Right lung (tissue), 10 donors: ENCODE measurements at places on chromosomes 1 and 21. TPM values are rescaled to one million over a fixed set of nuclear protein-coding genes. Genes with fewer than 3 reads are reported as not detected.

- no peak for DNase-seq
Observed at GRCh38 chr1:14777516-14778506, 179.3 kb downstream of the KAZN start.

DNA sequence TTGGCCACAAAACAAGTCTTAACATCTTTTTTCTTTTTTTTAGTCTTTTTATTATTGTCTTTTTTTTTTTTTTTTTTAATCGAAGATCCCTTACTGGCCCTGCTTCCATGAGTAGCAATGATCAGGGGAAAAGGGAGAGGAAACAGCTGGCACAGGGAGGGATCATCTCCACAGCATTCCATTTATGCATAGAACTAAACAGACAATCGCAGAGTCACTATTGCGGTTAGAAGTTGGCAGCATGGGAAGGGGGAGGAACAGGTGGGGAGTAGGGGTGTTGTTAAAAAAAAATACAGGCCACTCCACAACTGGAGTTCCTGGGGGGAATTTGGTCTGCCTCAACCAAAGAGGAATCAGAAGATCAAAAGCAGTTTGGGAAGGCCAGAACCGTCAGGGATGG, 55.4 kb downstream of the C1orf185 start:
- DNase-seq: no peak

GRCh38 chr1:36411674-36412648, 14.3 kb upstream of the LSM10 start:
- DNase-seq: no peak

DNA sequence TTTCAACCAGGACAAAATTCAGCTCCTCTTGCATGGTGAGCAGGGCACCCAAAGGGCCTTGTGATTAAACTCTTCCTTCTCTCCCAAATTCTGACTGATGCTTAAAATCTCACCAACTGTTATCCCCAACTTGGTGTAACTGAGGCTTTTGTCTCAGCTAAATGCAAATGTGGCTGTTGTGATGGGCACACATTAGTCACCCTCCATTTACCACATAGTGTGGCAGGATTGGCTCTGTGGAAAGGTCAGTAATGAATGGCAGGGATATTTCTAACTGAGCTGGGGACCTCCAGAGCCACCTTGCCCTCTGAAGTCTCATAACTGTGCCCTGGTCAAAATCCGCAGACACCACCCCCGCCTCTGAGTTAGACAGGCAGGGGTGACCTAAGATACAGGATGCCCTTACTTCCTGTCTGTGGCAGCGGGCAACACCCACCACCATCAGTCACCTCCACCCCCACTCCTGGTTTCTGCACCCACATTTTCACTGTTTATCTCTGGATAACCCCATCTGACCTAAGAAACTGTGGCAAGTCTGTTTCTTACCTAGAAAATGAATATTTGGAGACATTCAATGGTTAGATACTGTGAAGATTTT, 25.4 kb upstream of the RGS16 start:
- no peak for DNase-seq

- no peak for DNase-seq
Observed at GRCh38 chr1:166119471-166119965, 47.3 kb downstream of the FAM78B start.

DNA sequence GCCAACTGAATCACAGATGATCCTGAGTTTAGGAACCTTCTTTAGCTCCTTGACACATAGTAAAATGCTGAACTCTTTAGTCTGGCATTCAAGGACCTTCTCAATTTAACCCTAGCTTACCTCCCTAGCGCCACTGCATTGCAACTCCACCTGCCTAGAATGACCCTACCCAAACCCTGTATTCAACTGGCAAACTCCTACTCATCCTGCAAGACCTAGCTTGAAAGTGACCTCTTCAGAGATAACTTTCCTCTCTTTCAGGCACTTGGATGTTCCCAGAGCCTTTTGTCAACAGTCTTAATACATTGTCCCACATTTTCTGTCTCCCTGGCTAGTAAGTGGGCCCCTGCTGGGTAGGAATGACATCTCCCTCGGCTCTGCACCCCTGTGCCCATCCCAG, 19.7 kb downstream of the TRIM62 start:
- DNase-seq: no peak

DNA sequence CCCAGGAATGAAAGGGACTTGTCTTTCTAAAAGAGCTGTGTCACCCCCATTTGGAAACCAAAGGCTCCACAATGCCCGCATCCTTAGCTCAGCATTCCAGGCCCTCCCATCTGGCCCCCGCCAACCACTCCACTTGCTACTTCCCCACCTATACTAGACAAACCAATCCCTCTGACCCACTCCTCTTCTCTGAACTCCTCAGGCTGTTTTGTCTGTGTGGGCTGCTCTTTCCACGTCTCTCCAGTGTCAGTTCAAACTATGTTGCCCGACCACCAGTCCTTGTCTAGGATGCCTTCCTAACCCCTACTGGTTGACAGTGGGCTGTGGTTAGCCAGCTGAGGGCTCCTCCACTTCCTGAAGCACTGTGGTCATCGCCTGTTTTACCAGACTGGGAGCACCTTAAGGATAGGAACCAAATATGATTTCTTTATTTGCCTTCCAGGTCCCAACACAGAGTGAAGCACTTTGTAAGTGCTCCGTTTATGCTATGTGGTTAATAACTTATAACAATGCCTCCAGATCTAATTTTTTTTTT, 8.1 kb upstream of the COA7 start:
- no peak for DNase-seq

- DNase-seq: no peak
Observed at GRCh38 chr1:162228586-162228985, 148.1 kb downstream of the SPATA46 start.

DNA sequence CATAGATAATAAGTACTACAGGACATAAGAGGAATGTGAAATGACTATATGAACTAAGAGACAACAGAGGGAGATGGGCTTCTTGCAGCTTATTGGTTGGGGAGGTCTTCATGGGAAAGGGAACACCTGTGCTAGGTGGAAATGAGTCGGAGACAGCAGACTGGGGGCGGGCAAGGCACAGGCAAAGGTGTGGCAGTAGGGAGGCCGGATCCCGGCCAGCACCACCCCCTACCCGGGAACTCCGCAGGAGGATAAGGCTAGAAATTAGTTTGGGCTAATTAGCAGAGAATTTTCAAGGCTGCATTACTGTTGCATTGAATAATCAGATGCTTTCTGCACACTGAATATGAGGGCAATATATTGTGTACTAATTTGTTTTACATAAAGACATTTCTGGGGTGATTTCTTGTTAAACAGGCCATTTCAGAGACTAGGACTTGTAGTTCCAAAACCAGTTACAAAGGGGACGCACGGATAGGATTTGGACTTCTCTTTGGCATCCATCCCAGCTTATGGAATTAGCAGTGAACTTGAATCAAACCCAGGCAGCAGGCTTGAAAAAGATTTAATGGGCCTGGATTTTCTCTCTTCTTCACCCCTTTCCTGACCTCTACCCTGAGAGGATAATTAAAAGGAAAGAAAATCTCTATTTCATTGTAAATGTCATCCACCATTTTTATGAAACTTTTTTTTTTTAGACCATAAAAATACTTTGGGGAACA, 2.2 kb upstream of the HUNK start:
- no peak for DNase-seq

- DNase-seq: peak; percentile 49
Observed at GRCh38 chr1:64539781-64540218, 69.9 kb downstream of the CACHD1 start.

GRCh38 chr1:4133939-4134321, 233.9 kb upstream of the C1orf174 start:
- DNase-seq: no peak

DNA sequence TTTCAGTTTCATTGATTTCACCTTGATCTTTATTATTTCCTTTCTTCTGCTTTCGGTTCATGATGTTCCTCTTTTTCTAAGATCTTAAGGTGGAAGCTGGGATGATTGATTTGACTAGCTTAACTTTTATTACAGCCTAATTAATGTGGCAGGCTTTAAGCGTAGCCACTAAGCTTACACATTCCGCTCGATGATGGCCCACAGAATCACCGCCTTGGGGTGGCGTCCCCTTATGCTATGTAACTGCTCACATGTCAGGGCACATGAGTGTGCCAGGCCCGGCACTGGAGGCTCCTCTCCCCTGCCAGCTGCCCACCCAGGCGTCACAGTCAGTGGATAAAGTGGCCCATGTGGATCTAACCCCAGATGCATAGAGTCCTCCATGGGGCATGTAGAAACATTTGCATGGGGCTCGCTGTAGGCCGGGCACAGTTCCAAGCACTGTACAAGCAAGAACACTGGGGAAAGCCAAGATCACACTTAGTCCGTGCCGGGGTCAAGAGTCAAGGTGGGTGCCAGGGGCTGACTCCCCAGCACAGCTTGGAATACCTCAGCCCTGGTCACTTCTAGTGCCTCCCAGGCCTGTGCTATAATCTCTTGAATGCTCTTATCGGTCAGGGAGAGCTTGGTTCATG, 41.7 kb downstream of the PKNOX1 start:
- no peak for DNase-seq

GRCh38 chr1:234582681-234583301, 27.2 kb downstream of the IRF2BP2 start:
- DNase-seq: no peak

DNA sequence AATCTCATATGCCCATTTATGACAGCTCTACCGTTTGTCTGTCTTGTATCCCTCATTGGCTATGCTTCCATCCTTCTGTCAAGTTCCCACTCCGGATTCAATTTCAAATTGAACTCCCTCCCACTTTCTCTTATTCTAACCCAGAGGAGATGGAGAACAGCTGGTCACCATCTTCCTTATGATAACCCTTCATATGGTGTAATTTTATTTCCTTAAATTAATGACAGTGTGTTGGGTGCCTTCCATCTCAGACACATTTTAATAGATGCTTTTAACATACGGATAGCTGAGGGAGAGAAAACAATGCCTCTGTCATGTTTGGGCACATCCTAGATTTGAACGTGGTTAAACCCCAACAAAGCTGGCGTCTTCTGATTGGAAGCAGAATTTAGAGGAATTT, 103.0 kb upstream of the PLXNA2 start:
- peak; percentile 30 for DNase-seq

GRCh38 chr1:17134034-17134433, 14.8 kb upstream of the PADI2 start:
- no peak for DNase-seq

DNA sequence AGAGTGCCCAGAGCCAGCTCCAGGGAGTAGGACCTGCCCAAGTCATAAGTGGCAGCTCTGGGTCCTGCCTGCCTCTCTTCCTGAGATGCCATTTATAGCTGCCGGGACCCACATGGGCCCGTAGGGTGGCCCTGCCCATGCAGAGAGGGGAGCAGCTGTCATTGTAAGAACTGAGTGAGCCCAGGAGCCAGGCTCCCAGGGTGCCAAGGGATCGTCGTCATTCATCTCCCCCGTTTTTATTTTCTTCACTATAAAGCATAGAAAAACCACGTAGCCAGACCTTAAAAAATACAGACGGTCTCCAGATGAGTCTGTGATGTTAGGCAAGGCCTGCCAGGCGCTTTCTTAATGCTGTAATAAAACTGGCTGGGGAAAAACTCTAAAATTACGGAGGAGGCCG, 90.7 kb downstream of the IGSF21 start:
- DNase-seq: no peak

DNA sequence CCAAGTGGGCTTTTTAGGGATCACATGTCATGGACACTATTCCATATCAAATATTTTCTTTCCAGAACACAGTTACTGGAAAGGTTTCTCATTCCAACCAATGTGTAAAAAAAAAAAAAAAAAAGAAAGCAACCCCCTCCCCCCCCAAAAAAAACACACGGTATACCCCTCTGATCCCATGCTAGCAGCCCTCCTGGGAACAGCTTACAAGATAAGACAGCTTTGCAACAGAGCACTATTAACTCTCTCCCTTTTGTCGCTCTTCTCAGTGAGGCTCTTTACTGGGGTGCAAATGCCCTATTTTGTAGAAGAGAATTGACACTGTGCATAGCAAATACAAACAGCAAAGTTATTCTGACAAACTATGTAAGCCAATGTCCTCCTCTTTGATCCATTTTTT, 161.2 kb downstream of the NTMT2 start:
- no peak for DNase-seq

DNA sequence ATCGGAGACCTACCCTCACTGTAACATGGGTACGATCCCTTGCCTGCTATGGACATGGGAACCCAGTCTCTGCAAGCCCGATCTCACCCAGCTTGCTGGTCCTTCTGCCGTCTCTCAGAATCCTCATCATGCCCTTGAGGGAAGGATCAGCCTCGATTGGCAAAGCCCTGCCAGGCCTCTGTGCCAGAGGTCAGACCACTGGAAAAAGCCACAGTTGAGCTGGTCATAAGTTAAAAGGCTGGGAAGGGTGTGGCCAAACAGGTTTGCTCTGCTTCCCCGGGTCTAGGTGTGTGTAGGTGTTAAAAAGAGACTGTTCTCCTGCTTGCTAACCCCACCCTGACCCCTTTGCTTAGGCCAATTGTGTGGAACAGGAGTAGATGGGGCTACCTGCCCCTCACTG, 19.5 kb upstream of the PADI3 start:
- DNase-seq: no peak

DNA sequence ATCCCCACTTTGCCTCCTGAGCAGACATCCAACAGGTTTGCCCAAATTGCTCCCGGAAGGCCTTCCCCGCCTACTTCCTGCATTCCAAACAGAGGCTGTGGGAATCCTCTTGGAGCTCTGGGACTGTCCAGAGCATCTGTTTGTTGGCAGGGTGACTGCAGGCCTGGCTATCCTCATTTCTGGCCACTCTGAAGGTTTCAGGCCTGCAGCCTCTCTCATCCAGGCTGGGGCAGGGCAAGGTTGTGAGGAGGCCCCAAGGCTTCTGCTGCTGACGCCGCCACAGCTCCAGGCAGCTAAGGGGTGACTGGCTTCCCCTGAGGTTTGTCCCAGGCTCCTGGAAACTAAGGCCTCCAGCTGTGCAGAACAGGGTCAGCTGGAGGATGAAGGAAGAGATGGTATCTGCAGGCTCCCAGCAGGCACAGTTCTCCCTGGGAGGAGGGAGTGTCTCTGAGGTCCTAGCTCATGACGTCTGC, 11.3 kb downstream of the CDK18 start:
- DNase-seq: no peak

DNA sequence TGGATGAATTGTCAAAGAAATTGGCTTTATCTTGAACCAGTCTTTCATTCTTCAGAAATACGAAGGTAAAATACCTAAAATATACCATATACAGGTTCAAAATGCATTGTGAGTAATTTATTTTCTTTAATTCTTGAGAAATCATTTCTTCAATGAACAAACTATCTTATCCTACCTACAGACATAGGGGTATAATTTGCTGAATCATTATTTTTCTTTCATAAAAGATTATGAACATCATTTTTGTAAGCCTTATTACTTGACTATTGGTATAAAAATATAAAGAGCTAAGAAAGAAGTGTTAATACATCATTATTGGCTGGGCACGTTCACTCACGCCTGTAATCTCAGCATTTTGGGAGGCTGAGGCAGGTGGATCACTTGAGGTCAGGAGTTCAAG, 167.7 kb downstream of the DNAH14 start:
- DNase-seq: no peak

Gene PROK1
- polyA plus RNA-seq: not detected

Gene HRNR
- polyA plus RNA-seq: 0.36 TPM

Gene MEGF6
- 64.5 TPM for polyA plus RNA-seq

Gene SH3BGR
- 3.9 TPM for polyA plus RNA-seq

Gene PLCH2
- 2.7 TPM for polyA plus RNA-seq

Gene CLEC20A
- 0.18 TPM for polyA plus RNA-seq

Gene C8A
- polyA plus RNA-seq: not detected

Gene DMBX1
- polyA plus RNA-seq: not detected

Gene RORC
- polyA plus RNA-seq: 6.6 TPM
